ENCODE measurements at places on chromosomes 3 and 15.

- DNase-seq = no peak
Measured at GRCh38 chr3:111601810-111602209, 6.7 kb upstream of the ZBED2 start.

- DNase-seq = no peak
Measured at GRCh38 chr3:113000691-113001090, 9.9 kb downstream of the GTPBP8 start.

- DNase-seq = no peak
Measured at GRCh38 chr15:41568350-41569017, 9.5 kb downstream of the TYRO3 start.

DNA sequence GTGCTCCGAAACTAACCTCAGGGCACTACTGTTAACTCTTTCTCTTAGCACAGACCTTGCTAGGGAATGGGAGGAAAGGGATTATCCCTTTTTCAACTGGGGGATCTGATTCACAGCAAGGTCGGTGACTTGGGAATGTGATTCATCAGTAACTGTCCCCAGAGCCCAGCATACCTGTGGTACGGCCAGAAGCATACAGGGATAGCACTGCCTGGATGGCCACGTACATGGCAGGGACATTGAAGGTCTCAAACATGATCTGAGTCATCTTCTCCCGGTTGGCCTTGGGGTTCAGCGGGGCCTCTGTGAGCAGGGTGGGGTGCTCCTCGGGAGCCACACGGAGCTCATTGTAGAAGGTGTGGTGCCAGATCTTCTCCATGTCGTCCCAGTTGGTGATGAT is 2.3 kb downstream of the ACTC1 start:
- no peak for DNase-seq

GRCh38 chr3:124510290-124510689 is 220.0 kb upstream of the UMPS start:
- DNase-seq = peak; percentile 69

GRCh38 chr3:100046986-100047385 is 67.3 kb downstream of the FILIP1L start:
- DNase-seq = no peak

DNA sequence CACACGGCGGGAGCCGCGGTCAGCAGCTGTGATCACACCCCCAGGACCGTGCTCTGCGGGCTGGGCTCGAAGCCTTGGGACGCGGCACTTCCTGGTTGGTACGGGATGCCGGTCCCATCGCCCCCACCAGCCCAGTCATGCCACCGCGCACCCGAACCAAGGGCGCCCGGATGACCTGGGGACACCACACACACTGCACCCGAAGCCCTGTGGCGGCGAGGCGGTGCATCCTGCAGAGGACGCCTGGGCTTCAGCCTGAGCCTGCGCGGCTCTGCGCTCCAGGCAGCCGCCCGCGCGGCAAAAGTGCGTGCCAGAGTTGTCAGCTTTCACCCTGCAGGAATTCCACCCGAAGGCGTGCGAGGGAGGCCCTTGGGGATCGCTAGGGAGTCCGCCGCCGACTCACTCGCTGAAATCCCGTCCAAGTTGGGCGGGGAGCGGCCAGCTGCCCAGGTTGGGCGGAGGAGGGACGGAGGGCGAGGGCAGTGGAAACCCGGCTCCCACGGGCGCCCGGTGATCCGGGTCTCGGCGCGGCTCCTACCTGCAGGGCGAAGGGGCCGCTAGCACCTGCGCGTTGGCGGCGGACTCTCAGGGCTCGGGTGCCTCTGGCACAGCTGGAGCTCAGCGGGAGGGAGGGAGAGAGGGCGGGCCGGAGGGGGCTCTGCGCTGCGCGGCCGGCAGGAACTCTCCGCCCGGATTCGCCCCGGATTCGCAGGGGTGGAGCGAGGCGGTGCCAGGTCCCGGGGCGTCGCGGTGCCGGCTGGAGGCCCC is at the start of gene PLD1:
Gene PLD1, minus strand, starts transcription at position 623 of the 768 bp plus-strand sequence. CDS start 72,432 bp downstream, outside the sequence.
- DNase-seq = peak; percentile 94

- DNase-seq = no peak
Measured at GRCh38 chr3:25690768-25691533, 26.2 kb upstream of the TOP2B start.

- DNase-seq = peak; percentile 70
Measured at GRCh38 chr15:94670438-94671034, 439.2 kb downstream of the MCTP2 start.

Measured in GM03348 (cell line).